Esophagus squamous epithelium (tissue), 5 donors: ENCODE measurements at places on chromosomes 7 and 10.

DNA sequence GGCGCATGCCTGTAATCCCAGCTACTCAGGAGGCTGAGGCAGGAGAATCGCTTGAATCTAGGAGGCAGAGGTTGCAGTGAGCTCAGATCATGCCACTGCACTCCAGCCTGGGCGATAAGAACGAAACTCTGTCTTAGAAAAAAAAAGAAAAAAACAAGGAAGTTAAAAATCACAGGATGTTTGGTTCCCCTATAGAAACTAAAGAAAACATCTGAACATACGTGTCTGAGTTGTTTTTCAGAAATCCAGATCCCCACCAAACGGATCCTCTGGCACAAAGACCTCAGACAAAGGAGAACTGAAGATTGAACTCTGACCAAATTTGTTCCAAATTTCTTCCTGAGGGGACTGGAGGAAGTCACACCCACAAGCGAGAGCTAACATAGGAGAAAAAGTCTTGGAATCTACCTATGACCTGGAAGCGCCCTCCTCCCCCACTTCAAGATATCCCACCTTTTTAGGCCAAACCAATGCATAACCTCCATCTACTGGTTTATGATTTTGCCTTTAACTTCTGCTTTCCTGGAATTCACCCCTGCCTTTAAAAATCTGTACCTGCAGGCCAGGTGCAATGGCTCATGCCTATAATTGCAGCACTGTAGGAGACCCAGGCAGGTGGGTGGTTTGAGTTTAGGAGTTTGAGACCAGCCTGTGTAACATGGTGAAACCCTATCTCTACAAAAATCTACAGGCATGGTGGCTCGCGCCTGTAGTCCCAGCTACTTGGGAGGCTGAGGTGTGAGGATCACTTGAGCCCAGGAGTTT, 19.7 kb upstream of the SIRT1 start:
- no peak for DNase-seq

GRCh38 chr7:43769281-43769680, 10.8 kb downstream of the BLVRA start:
- no peak for DNase-seq

DNA sequence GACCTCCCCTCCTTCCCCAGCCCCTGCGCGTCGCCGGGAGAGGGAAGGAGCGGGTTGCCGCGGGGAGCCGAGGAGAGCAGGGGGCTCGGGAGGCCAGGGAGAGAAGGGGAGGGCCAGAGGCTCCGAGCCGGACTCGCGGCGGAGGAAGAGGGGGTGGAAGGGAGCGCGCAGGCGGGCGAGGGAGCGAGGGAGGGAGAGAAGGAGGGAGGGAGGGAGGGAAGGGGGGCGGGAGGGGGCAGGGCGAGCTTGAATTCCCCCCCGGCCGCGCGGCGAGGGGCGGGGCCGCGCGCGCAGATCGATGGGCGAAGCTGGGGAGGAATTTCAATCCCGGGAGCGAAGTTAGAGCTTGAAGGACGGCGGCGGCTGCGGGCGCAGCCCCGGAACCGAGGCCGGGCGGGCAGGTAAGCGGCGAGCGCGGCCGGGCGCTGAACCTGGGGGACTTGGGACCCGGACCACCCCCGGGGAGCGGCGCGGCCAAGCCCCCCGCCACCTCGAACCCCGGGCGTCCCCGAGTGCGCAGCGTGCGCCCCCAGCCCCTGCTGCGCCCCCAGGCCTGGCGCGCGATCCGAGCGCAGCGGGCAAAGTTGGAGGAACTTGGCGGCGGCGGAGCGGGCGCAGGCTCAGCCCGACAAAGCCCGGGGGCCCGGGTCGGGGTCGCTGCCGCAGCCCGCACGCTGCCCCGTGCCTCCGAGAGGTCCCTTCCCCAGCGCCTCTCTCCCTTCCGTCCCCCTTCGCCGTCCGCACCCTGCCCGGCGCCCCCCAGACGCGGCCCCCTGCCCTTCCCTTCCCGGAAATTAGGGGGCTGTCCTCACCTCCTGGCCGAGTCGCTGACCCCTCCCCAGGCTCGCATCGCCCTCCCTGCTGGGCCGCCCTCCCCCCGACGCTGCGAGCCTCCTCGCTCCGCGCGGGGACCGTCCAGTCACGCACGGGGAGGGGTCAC, at the start of gene ELFN1:
Gene ELFN1 (plus strand): TSS at position 324 of the 940 bp plus-strand sequence. CDS start 74,320 bp downstream, outside the sequence.
- DNase-seq: no peak

- DNase-seq: no peak
Measured at GRCh38 chr10:124340033-124340760, 78.5 kb downstream of the OAT start.

DNA sequence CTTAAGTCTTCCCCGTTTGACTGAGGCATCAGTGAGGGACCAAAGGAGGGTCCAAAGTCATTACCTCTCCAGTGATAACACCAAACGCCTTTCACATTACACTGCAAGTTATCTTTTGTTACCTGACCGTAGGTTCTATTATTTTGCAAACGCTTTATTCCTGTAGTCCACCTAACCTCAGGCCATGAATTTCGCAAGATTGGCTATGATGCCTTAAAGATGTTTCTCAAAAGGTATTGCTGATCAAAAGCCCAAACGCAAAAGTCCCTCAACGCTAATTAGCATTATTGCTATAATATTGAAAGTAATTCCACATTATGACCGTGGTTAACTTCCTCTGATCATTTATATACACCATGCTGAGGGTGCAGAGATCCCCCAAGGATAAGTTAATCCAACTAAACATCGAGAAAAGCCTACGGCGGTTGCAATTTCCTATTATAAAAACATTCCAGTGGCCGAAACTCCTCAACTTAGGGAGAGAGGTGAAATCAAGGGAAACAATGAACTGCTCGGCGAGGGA, 649 bp downstream of the DNA2 start:
- no peak for DNase-seq
